Right atrium auricular region (tissue), 2 donors: ENCODE measurements at places on chromosomes 1 and 21.

DNA sequence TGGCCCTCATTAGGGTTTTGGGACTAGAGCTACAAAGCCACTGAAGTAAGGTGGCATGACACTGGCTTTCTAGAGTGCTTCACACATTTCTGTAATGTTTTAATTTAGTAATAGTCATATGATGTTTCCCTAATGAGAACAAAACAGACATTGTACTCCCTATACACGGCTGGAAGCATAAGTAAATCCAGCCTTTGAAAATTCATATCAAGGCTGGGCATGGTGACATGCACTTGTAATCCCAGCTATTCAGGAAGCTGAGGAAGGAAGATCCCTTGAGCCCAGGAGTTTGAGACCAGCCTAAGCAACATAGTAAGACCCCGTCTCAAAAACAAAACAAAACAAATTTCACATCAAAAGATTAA lies 7.4 kb downstream of the USP48 start:
- DNase-seq = no peak

DNA sequence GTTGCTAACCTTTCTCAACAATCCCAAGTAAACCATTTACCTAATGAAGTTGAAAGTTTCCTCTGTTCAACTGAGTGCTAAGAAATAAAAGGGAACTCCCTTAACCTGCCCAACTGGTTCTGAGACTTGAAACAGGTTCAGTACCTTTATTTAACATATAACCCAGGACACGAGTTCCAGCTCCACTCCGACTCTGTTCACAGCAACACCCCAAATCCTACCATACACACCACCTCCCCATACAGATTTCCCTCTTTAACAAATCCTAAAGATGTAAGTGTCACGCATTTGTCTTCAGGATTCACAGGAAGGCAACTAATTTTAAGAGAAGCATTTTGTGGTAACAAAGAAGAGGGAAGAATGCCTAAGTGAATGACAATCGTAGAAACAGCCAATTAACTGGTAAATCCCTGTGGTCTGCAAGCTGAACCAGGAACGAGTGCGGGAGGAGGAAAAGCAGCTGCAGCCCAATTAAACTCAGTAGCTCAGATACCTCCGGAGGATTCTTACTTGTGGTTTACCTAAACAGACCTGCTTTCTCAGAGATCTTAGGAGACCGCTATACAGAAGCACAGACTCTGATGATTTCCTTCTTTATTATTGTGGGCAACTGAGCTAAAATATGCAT lies 134.5 kb upstream of the MAGI3 start:
- DNase-seq = no peak

- no peak for DNase-seq
Measured at GRCh38 chr21:40719615-40720014, 127.3 kb downstream of the DSCAM start.

DNA sequence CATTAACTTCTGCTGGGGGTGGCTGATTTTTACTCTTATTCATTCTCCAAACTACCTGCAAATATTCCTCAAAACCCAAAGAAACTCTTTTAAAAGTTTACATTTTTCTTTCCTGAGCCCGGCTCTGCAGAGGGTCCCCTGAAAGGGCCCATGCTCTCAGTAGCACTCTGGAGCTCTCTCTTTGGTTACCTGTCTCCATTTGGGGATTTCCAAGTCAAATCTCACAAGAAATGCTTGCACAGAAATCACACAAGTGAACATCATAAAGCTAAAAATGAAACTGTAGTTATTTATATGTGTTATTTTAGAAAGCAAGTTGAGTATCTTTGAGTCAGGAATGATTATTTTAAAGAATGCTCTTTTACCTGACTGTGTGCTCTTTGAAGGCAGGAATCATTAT lies 174.5 kb upstream of the PLXNA2 start:
- DNase-seq = no peak

DNA sequence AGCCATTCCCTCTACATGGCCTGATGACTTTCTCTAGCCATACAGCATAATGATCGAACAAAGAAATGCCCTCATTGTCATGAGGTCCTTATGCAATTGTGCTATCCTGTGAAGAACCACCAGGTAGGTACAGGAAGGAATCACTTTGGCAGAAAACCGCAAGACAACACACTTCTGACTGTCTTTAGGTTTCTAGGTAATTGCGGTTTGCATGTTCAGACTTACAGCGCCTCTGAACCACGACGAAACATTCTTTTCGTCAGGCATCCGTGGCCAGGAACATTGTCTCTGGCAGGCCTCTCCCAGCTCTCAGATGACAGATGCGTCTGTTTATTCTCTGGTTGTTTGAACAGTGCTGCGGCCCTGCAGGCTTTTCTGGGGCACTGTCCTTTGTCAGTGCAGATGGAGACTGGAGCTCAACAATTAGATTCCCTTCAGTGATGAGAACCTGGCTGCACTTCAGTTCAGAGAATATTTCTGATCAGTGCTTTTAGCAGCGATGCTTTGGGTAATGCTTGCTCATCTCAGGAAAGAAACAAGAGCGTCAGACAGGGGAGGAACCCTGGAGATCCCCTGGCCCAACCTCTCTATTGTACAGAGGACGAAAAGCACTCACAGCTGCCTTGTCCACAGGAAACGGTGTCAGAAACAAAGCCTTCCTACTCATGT lies 63.4 kb downstream of the B3GALT5 start:
- DNase-seq = no peak

DNA sequence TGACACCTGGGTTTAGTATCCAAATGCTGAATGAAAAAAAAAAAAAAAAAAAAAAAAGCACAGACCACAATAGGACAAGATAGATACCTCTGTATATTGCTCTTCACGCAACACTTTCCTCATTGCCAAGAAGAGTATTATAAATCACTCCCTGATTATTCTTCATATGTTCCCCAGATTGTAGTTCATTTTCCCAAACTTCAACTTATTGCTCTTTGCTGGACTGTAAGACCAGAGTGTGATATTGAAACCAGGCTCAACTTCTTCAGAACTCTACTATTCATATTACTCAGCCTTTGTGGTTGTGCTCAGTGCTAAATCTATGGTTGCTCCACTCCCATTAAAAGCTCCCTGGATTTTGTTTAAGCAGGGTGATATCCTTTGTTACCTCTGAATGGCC lies 180.4 kb downstream of the NTMT2 start:
- no peak for DNase-seq

GRCh38 chr1:64631346-64632034 lies 113.4 kb upstream of the RAVER2 start:
- DNase-seq = no peak

- DNase-seq = no peak
Measured at GRCh38 chr1:76075188-76075489, 593 bp downstream of the ST6GALNAC3 start.

DNA sequence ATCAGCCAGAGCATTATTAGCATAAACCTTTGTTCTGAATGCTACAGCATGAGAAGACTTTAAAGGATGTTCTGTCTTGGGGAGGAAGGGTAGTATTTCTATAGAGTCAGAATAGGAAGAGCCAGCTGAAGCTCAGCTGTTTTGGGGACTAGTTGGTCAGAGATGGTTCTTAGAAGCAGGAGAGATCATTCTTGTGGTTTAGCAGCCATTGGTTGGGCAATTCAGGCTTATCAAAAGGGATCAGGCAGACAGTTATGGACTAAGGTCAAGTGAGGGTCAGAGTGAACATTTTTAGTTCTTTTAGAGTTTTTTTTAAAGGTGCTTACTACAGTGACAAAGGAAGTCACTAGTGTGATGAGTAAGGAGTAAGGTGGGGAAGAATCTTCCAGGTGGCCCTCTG lies 245.5 kb downstream of the RPS6KC1 start:
- DNase-seq = no peak

DNA sequence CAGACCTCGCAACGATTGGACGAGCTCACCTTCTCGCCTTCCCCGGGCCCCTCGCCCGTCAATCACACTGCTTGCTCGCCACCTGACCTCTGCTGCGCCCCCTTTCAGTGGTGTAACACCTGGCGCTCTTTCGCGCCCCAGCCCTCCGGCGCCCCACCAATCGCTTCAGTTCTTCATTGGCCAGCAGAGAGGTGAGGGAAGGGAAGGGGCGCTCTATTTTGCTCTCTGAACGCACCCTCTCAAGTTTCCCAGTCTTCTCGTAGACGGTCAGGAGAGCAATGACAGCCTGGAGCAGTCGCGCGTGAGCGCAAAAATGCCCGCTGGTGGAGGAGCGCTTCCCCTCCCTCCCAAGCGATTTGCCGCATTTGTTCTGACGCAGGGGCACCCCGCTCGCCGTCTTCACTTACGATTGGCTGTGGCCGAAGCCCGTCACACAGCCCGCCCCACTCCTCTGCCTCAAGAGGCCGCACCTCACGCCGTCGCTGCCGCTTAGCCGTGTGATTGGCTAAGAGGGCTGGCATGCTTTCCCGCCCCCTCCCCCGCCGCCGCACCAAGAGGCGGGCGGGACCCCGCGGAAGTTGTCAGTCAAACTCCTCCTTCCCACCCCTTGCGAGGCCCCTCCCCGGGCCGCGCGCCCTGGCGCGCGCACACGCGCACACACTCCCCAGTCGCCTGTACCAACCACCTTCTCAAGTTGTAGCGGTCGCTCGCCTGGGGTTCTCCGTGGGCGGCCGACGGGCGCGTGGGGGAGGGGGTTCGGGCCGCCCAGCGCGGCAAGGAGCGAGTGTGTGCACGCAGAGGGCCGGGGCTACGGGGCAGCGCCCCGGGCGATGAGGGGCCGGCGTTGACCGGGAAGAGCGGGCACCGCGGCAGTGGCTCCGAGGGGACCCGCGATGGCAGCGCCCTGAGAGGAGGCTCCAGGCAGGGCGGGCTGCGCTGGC lies at the start of gene PPP2R5A:
PPP2R5A (plus strand) TSS at position 667 of the 941 bp plus-strand sequence. CDS start 701 bp downstream, outside the sequence.
- DNase-seq = peak; percentile 99

GRCh38 chr1:205531191-205532025 lies 26.9 kb downstream of the CDK18 start:
- DNase-seq = no peak

DNA sequence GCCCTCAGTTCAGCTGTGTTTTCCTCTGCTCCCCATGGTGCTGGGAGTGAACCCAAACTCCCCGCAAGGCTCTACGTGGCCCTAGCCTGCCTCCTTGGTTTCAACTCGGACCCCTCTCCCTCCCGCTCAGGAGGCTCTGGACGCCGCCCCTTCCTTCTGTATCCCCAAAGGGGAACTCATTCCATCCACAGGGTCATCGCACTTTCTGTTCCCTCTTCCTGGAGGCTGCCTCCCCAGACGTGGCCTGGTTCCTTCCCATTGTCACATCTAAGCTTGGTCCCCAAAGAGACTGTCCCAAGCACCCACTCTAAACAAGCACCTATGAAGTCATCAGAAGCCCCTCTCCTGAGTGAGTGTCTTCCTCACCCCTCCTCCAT lies 10.9 kb downstream of the KCNAB2 start:
- DNase-seq = peak; percentile 60

DNA sequence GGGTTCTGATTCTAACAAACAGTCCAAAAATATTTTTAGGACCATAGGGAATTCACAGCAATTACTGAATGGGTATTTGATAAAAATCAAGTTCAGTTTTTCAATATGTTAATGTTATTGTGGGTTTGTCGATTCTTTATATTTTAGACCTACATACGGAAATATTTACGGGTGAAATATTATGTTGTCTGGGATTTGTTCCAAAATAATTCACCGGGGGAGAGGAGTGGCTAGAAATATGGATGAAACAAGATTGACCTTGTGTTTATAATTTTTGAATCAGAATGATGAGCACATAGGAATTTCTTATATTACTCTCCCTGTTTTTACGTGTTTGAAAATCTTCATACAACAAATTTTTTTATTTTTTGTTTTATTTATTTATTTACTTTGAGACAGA lies 56.7 kb upstream of the USP1 start:
- no peak for DNase-seq

DNA sequence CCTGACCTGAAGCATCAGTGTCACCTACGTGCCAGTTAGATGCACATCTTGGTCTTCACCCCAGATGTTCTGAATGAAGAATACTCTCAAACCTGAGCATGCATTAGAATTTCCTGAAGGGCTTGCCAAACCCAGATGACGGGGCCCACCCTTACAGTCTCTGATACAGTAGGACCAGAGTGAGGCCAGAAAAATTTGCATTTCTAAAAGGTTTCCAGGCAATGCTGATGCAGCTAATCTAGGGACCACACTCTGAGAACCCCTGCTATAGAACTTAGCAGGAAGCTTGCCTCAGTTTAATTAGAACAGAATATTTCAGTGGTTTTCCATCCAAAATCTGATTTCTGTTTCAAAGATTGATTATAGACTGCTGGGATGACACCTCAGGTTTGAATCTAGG lies 9.9 kb upstream of the CTBS start:
- no peak for DNase-seq

DNA sequence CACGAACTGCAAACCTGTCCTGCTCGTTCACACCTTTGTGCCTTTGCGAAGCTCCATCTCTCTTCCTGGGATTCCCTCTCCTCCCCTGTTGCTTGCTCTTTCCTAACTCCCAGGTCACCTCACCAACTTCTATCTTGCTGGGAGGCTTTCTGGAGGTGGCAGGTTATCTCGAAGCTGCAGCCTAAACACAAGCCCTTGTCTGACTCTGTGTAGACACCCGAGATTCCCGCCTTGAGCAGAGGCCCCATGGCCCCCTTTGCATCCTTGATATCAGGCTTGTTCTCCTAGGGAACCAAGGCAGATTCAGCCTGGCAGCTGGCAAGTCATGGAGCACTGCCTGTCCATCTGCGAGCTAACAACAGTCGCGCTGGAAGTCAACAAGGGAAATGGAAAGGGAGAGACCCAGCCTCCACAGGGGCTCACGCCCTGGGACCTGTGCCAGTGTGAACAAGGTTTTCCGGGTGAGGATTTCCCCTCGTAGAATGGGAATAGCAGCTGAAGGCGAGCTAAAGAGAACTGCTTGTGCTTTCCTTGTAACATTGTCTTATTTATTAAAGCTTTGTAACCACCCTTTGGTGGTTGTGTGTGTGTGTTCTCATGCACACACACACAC lies 109.5 kb upstream of the JUN start:
- DNase-seq = no peak

DNA sequence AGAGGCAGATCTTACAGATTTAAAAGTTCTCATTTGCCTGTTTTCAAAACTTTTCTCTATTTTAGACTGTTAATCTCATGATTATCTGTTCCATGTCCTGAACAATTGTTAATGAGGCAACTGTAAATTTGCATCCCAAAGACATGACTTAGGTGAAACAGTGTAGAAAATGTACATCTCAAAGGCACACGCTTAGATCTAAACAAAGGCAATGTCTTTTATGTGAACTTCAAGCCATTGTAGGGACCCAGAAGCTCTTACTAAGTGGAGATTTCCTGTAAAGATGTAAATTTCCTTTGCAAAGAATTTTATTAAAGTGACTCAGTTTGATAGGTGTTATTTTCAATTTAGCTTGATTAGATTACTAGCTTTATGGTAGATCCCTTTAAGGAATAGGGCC lies 125.2 kb upstream of the F3 start:
- no peak for DNase-seq

DNA sequence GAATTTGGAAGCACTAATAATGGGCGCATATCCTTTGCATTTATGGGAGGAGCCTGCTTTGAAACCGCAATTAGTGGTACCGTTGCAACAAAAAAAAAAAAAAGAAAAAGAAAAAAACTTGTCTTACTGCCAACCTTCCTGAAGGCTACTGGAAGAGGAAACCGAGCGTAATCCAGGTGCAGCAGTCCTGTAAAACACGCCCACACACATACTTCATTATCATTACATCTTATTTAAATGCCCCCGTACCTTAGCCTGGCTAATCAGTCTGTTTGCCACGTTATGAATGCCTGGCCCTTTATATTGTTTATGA lies 686 bp upstream of the ZNF281 start:
- no peak for DNase-seq

GRCh38 chr1:154431586-154432373 lies 26.6 kb downstream of the IL6R start:
- peak; percentile 86 for DNase-seq
